ENCODE measurements at places on chromosomes 13 and 19.

DNA sequence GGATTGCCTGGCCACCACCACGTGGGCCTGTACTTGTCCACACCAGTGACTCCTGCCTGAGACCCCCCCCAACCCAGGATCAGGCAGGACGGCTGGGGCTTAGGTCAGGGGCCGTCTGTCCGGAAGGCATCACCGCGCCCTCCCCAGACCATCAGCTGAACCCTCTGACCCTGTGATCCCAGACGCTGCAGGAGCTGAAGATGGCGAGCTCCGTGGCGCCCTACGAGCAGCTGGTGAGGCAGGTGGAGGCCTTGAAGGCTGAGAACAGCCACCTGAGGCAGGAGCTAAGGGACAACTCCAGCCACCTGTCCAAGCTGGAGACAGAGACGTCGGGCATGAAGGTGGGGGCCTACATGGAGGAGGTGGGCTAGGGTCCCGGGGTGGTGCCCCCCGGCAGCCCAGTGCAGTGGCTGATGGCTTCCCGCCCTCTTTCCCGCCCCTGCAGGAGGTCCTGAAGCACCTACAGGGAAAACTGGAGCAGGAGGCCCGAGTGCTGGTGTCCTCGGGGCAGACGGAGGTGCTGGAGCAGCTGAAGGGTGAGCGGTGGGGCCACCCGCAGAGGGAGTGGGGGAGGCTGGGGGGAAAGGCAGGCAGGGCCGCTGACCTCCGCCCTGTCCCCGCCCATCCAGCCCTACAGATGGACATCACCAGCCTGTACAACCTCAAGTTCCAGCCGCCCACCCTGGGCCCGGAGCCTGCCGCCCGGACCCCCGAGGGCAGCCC is 3.0 kb downstream of the APC2 start:
- no peak for DNase-seq

- no peak for DNase-seq
Measured at GRCh38 chr13:29260684-29261083, 334.8 kb downstream of the SLC7A1 start.

DNA sequence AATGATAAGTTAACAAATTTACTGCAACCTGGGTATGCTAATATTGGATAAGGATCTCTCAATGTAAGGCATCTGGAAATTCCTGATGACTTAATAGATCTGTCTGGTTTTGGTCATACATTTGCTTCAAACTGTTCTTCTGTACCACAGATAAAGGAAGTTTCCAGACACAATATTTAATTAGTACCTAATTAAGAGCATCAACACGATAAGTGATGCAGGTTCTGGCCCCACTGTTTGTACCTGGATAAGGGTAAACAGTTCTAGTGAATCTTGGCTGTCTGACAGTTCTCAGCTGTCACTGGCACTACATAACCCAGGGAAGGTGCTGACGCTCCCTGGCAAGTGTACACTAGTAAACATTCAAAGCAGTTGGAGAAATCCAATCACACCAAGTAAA is 165.6 kb downstream of the MZT1 start:
- no peak for DNase-seq

GRCh38 chr13:87259479-87260083 is 411.6 kb upstream of the SLITRK5 start:
- no peak for DNase-seq

DNA sequence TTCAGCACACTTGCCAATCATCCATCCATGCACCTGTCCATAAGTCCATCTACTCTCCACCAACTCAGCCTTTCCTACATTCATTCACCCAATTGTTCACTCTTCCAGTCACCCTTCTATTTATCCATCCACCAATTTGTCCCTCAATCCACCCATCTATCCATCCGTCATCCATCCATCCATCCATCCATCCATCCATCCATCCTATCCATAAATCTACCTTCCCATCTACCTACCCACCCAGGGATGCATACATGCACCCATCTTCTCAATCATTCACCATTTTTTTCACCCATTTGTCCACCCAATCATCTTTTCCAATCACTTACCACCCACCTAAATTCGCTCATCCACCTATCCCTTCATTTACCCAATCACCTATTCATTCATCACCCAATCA is 14.6 kb upstream of the CEACAM20 start:
- DNase-seq: no peak
